ENCODE measurements at places on chromosomes 12 and 14.

GRCh38 chr14:23524954-23525353, 26.6 kb downstream of the ZFHX2 start:
- no peak for DNase-seq

DNA sequence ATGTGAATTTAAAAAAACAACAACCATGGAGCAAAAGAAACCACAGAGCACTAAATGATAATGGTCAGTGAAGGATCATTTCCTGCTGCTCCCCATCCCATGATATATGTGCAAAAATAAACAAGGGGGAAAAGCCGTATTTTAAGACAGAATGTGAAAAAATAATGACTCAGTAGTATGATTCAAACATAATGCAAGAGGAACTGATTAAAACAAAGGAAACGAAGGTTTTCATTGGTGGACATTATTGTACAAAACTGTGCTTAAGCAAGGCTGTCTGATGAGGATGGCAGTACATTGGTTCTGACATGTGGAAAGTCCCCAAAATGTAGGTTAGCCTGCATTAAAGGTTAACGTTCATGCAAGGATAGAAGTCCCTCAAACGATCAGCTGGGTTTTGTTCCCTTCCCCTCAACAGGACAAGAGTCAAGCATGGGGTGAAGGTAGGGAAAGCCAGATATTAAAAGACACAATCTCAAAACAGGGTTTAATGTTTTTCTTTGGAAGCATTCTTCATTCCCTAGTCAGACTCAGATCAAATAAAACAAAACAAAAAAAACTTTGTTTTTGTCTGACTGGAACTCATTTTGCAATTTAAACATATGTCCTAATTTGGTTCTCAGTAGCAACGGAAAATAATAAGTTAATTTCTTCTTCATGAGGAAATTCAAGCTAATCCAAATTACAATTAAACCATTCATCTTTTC, 26.3 kb upstream of the PTGDR start:
- DNase-seq: no peak

DNA sequence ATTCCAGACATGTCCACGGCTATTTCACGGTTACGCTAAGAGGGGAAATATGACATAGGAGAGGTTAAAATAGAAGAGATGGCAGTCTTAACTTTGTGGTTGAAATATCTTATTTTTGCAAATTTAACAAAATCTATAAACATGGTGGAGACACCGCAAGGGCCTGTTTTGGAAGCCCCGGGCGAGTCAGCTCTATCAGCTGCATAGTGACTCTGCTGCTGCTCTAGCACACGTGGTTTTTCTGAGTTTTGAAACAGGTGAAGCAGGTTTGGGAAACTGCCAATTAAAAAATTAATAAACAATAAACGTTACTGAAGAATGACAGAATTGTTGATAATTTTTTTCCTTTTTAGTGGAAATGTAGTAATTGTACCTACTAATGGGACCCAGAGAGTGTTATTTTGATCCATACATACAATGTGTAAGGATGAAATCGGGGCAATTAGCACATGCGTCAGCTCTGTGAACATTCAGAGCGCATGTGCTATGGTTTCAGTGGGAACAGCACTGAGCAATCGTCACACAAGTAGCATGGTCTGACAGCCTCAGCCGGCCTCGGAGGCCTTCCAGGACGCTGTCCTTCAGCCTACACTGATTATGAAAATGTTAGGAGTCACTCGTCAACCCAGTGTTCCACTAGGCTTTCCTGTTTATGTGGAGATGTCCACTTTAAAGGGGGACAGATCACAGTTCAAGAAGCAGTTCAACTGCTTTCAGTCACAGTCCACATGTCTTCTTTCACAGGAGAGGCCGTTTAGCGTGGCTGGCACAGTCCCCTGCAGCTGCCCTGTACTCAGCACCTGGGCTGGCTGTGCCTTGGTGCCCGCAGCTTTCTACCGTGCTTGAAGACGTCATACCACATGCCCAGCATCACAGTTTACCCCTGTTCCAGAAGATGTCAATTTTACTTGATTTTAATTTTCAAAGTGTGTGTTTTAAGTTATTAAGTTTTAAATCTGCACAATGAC, 51.8 kb downstream of the MOK start:
- no peak for DNase-seq

DNA sequence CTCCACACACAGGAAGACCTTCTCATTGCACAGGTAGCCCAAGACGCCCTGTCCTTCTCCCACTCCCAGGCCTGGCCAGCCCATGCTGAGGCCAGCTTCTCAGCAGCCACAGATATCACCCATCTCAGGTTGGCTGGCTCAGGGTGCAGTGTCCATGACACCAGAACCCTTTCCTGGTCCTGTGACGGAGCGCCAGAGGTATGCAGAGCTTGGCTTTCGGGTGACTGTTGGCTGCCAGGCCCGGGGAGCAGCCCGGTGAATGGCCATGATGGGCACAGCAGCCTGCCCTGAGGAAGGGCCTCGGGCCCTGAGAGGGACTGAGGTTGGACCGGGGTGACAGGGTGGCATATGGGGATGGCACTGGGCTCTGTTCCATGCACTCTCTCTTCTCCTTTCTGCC, 173.4 kb downstream of the TSPAN9 start:
- DNase-seq: no peak

- DNase-seq: no peak
Observed at GRCh38 chr14:55936691-55937090, 181.5 kb upstream of the PELI2 start.

GRCh38 chr12:43760396-43760795, 1.6 kb downstream of the IRAK4 start:
- DNase-seq: no peak

- DNase-seq: no peak
Observed at GRCh38 chr14:32728526-32728925, 210.2 kb upstream of the NPAS3 start.

DNA sequence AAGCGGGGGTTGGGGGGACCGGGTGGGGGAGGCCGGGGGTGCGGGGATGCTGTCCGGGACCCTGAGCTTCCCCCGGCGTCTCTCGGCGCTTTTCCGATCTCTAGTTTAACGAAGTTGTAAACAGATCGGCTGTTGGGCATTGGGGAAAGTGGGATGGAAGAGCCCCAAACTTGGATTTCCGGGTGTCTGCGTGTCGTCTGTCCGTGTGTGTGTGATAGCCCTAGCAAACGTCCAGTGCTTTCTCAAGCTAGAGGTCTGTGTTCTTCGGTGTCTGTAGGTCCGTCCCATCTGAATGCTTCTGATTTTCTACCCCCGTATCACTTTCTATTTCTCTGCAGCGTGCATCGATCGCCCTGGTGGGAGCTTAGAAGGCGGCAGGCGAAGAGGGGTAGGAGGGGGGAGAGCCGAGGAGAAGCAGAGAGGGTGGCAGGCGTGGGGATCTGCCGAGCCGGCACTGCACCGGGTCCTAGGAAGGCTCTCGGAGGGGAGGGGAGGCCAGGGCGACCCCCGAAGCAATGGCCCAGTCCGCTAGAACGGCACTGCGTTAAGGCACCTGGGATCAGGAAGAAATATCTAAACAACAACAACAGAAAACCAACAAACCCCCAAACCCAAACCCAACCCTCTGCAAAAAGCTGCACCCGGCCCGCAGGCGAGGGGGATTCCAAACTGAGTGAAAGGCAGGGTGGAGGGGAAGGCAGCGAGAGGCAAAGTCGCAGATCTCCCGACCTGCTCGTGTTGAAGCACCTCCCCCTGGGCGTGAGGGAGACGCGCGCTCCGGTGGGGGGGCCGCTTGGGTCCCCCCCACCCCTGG, 1.0 kb downstream of the KCNA1 start:
- DNase-seq: no peak

DNA sequence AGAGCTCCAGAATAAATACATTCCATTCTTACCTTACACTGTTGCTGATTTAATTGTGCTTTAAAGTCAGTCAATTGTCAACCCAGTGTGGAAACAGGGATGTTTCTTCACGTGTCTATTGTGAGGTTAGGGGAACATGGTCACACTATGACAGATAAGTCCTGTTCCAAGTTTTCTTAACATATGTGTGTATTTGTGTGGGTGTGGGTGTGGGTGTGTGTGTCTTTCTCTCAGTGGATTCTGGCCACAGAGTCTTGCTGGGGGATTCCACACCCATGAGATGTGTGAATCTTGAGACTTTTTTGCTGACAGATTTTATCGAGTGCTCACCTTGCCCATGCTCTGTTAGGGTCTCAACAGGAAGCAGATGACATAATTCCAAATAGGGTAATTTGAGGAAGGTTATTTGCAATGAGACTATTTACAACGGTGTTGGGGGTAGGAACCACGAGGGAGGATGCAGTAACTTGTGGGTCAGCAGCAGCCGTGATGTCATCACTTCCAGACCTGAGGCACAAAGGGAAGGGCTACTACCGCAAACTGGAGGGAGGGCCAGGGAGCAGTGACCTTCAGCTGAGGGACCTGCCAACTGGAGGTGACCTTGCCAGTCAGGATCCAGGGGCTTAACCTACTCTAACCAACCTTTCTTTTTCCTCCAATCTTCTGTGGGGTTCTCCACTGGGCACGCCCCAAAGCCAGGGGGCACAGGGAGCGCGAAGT, 1.9 kb upstream of the VRK1 start:
- DNase-seq: no peak

DNA sequence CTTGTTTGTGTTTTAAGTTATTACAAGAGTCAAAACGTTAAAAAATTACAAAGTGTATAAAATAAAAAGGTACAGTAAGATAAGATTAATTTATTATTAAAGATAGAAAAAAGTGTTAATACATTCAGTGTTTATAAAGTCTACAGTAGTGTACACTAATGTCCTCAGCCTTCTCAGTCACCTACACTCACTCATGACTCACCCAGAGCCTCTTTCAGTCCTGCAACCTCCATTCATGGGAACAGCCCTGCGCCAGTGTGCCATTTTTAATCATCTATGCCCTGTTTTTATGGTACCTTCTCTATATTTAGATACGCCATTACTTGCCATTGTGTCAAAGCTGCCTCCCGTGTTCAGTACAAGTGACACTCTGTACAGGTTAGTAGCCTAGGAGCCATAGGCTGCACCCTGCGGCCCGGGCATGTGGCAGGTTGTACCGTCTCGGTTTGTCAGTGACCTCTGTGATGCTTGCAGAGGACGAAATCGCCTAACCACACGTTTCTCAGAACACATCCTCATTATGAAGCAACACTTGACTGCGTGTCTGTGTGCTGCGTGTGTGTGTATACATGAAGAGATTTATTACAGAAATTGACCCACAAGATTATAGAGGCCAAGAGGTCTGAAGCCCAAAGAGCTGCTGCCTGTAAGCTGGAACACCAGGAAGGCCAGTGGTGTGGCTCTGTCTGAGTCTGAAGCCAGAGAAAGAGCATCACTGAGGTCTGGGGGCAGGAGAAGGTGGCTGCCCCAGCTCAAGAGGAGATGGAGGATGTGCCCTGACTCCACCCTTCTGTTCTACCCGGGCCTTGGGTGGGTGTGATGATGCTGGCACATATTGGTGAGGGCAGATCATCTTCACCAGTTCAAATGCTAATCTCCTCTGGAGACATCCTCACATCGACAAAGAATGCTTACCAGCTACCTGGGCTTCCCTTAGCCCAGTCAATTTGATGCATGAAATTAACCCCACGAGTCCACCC, 116.6 kb upstream of the C14orf180 start:
- DNase-seq: no peak

DNA sequence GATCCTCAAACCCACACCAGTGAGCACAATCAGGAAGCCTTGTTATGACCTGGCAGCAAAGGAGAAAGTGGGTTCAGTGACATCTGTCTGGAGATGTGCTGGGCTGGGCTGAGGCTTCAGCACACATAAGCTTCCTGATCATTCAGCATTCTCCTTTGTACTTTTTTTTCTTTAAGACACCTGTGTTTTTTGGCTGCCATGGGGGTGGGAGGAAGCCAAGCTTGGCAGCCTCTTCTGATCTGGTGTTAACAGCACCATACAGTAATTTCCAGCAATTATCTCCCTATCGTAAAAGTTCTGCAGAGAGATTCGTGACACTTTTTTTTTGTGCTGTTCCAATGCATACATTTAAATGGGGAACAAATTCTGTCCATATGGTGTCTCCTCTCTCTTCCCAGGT, 38.9 kb upstream of the RASSF3 start:
- no peak for DNase-seq

GRCh38 chr12:51951199-51951842, at the start of gene ACVR1B:
ACVR1B (plus strand) TSS chr12:51951699; CDS start chr12:51951744, 45 bp downstream.
- DNase-seq: peak; percentile 75

DNA sequence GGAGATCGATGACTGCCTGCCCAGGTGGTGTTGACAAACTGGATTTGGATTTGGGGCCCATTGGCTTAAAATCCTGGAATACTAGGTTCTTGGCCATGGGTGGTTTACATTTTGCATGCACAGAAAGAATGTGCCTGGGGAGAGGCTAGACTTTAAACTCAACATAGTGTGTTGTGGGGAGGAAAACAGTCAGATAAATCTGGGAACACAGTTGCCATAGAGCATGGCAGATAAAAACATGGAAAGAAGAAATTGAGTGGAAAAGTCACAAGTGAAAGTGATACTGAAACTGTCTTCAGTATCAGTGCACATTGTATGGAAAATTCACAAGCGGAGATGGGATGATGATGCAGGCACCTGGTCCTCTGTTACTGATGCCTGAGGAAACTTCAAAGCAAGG, 95.2 kb downstream of the SSPN start:
- DNase-seq: no peak

DNA sequence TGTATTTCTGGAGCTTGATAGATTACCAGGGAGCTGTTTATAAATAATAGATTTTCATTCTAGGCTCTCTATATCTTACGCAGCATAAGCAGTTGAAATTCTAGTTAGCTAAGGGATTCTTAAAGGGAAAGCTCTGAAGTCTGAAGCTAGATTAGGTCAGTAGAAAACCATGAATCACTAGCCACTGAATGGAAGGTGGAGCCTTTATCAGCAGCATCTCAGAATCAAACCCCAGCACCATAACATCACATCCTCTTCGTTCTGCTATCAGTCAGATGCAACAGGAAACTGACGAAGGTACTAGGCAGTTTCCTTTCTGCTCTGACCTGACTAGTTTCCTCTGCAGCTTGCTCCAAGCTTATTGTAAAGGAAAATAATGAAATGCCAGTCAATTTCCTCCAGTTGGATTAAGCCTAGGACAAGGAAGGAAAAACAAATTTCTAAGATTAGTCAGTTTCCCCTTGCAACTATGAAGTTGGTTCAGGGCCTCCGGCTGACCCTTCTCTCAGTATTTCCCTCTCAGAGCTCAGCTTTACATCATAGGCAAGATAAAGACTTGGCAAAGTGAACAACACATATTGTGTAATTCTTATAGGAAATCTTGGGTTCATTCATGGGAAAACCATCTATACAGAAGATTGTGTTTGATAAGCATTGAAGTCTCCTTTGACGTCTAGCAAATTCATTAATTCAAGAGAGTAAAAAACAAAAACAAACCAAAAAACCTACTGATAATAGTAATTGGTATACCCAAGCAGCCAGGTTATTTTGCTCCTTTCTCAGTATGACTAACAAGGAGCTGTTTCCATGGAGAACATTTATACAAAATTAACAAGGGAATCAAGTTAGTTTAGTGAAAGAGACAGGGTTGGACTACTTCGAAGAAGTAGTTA, 43.4 kb upstream of the CFAP54 start:
- DNase-seq: peak; percentile 28

GRCh38 chr12:14803011-14803829, at the start of the genes C12orf60 and WBP11:
C12orf60 (plus strand) TSS chr12:14803670; CDS start chr12:14822936, 19,266 bp downstream.
WBP11 (minus strand) TSS chr12:14803478; CDS start chr12:14801383, 2,095 bp downstream.
- peak; percentile 68 for DNase-seq

DNA sequence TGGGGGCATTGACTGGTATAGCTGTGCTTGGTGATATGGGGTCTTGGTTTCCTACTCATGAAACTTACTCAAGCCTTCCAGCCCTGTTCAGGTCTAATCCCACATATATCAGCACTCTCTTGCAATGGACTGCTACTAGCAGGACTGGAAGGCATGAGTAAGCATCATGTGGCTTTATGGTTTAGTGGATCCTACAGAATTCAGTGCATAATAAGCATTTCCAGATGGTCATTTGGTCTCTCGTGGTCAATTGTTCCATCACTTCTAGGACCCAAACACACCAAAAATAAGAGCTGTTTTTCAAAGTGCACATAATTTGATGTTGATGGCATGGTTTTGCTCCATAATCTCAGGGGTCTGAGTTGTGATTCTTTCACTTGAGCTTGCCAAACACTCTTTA, 114.4 kb downstream of the LMNTD1 start:
- DNase-seq: no peak
